ENCODE measurements at places on chromosomes 7 and 10.

DNA sequence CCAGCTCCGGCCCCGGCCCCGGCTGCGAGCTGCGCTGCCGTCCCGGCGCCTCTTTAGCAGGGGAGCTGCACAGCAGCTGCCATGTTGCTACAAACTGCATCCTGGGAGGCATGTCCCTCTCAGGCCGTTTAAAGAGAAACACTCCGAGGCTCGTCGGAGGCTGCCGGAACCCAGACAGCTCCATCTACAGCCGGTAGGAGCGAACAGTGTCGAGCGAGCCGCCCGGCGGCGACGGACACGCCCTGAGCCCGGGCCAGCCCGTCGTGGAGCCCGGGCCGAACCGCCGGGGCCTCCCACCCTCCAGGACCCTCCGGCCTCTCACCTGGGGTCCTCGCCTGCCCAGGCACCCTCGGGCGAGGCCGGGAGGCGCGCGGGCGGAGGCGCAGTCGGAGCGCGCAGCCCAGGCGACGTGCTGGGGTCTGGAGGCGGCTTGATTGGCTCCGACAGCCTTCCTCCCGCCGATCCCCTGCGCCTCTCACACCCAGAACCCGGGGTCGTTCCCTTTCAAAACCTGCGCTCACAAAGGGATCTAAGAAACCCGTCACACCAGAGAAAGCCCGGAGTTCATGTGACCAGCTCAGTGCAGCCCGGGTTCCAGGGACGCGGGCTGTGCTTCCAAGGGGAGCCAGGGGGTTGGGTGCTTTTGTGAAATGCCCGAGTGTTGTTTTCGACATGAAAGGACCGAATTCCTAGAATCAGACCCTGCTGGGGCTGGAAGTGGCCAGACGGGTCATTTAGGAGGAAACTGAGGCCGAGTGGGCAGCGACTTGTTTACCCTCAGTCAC, at the start of gene ZNF777:
ZNF777 (minus strand) TSS at position 570 of the 785 bp plus-strand sequence. CDS start 5,040 bp downstream, outside the sequence.
- DNase-seq = peak; percentile 61

DNA sequence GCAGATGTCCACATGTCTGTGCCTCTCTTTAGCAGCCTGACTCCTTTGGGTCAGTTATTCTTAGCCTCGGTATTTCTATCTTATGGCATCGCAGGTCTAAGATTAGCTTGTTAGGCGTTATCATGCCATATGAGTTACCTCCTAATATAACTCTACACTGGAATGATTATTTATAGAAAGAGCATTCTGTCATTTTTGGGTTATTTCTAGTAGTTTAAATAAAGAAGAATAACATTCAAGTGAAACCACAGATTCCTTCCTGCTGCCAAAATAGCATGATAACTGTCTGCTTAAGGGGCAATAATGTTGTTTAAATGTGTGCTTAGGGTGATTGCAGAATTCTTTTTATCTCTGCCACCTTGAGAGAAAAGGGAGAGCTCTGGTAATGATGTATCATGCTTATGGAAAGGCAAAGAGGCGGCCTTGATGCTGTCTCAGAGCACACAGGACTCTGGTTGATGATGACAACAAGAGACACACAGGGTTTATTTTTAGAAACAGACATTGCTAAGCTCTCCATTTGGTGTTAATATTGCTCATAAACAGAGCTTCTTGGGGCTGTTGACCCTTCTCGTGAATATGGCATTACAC, 10.4 kb downstream of the HDAC9 start:
- no peak for DNase-seq

- no peak for DNase-seq
Observed at GRCh38 chr7:98191668-98192431, 19.4 kb upstream of the BHLHA15 start.

GRCh38 chr10:94546901-94547185, 1.3 kb downstream of the HELLS start:
- DNase-seq = no peak

DNA sequence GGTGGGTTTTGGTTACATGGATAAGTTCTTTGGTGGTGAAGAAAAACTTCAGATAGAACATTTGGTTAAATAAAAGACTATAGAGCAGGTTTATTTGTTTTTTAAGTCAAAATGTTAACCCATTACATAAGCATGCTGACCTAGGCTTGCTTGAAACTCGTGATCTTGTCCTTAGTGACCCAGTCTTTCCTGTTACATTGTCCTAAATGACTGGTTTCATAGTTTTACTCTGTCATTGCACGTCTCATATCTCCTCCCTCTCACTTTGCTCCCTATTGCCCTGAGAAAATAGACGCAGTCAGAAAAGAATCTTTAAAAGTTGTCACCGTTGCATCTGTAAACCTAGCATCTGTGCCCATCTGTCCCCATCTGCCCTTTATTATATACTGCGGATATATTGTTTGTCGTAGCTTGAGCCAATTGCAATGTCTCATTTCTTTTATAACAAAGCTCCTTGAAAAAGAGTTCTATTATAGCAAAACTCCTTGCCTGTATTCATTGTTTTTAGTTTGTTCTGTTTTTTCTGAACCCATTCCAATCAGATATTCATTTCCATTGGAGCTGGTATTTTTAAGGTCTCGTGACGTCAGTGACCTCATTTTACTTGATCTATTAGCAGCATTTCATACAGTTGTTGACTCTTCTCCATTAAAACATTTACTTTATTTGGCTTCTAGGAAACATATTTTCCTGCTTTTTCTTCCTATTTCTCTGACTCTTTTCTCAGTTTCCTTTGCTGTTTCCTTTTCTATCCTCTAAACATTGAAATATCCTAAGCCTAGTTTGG, 57.3 kb downstream of the HELLS start:
- DNase-seq = no peak

GRCh38 chr10:58756130-58756719, 243.6 kb downstream of the BICC1 start:
- DNase-seq = no peak

DNA sequence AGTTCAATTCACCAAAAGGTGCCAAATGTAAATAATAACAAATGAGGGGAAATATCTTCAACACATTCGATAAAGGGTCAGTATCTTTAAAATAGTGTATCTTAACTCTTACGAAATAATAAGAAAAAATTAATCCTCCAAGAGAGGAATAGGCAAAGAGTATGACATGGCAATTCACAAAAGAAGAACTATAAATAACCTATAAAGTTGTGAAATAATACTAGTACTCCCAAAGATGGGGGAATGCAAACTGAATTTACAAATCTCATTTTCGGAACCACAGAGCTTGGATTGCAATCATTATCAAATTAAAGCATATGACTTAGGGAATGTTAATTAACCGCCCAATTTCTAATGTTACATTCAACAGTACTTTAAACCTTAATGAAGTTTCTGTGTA, 78.2 kb upstream of the TARP start:
- DNase-seq = no peak

DNA sequence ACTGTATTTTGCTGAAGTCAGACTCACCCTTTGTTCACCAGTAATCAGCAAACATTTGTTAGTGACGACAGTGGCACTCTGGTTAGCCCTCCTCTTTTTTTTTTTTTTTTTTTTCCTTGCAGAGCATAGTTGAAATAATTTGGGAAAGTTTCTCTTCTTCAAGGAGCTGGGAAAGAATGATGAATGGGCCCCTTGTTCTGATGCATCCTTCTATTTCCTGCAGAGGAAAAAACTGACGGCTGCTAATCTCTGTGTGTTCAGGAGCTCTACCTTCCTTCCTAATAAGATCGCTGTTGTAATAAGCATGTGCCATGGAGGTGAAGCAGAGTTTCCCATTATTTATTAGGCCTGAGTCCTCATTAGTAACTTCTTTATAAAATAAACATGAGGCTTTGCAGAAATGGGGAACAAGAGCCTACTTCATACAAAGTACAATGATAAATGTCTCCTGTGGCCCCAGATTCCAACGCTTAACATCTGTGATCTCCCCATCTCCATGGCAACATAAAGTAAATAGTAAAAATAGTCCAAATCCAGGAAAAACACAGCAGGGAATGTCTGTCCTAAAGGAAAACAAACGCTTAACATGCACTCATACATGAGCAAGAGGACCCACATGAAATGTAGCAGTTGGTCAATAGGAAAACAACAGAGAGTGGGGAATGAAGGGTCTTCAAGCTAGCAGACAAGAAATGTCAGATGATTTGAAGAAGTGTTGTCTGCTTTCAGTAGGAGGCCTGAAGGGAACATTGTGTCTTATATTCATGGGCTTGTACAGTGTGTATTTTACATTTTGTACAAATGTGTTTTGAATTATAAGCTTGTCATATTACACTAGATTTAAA, 59.1 kb upstream of the CALD1 start:
- DNase-seq = no peak
